ENCODE measurements at places on chromosomes 1 and 21.

GRCh38 chr21:43354666-43355065 lies 72.3 kb downstream of the SIK1 start:
- no peak for DNase-seq

DNA sequence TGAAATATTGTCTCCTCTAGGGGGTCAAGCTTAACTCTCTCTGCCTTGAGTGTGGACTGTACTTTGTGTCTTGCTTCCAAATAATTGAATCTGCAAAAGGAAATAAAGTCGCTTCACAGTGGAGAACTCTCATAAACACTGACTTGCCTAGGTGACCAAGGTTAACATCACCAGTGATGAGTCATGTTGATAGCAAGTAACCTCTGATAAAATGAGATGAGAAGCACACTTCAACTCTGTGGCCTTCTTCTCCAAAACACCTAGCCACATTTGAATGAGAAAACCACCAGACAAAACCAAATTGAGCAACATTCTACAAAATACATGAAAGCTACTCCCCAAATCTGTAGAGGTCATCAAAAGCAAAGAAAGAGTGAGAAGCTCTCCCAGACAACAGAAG lies 37.6 kb downstream of the PDE4B start:
- DNase-seq = no peak

DNA sequence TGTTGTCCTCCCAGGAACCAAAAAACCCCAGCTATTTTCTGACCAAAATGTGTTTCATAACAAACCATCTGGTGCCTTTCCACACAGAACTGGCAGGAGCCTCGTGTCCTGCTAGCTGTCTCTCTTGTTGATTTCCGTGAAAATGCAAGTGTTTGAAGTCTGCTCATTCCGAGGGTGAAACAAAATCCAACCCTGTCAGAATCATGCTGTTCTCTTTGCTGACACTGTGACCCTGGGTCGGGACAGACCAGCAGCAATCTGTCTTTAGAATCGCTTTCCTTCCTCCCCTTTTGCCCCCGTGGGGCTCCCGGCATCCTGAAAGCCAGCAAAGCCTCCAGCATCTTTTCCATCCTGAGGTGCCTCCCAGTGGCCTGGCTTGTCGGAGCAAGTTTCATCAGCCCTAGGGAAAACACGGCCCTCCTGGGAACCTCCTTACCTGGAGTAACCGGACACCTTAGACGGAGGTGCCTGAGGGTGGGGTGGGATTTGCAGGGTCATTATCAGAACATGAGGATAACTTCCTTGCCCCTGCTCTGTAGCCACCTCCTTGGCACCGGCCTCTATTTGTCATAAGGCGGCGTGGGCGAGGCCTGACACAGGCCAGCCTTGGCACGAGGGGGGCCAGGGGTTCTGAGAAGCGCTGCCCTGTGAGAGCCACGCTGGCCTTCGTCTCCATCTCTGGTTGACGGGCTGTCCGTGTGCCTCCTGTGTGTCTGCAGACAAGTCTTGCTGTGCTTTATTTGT lies 24.9 kb downstream of the LDLRAP1 start:
- no peak for DNase-seq

- no peak for DNase-seq
These were observed 3.6 kb upstream of the IL12RB2 start for GRCh38 chr1:67304023-67304422.

DNA sequence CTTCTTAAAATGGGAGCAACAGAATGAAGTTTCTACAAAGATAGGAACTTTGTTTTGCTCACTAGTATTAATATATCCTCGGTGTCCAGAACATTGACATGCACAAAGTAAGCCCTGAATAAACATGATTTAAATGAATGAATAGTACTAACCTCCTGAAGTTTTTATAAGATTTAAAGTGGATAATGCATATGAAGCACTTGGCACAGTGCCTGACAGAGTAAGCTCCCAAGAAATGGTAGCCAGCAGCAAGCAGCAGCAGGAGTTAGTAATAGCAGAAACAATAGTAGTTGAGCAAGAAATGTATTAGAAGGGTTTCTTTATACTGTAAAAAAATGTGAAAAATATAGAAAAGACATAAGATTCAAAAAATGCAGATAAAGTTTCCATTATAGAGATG lies 258.1 kb upstream of the C1orf87 start:
- DNase-seq = no peak

- DNase-seq = no peak
These were observed 92.0 kb downstream of the HLX start for GRCh38 chr1:220971221-220971620.

DNA sequence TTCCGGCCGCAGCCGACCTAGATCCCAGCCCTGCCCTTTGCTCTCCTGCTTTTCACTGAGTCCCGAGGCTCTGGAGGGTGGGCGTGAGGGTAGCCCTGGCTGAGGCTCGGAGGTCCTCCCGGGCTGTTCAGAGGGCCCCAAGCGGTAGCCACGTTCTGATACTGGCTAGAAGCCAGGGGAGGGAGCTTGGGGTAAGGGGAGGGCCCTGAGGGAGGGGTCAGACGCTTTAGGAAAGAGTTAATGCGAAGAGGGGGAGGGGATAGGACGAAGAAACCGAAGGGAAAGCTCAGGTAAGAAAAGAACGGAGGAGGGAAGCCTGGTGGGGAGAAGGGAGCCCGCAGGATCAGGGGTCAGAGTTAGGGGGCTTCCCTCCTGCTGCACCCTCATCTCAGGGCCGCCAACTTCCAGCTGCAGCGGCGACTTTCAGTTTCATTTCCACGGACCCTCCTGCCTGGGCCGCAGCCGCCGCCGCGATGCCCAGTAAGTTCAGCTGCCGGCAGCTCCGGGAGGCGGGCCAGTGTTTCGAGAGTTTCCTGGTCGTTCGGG lies at the start of gene MOV10:
MOV10 (plus strand) TSS at position 220 of the 546 bp plus-strand sequence; CDS start at position 474, 254 bp downstream.
- DNase-seq = no peak

DNA sequence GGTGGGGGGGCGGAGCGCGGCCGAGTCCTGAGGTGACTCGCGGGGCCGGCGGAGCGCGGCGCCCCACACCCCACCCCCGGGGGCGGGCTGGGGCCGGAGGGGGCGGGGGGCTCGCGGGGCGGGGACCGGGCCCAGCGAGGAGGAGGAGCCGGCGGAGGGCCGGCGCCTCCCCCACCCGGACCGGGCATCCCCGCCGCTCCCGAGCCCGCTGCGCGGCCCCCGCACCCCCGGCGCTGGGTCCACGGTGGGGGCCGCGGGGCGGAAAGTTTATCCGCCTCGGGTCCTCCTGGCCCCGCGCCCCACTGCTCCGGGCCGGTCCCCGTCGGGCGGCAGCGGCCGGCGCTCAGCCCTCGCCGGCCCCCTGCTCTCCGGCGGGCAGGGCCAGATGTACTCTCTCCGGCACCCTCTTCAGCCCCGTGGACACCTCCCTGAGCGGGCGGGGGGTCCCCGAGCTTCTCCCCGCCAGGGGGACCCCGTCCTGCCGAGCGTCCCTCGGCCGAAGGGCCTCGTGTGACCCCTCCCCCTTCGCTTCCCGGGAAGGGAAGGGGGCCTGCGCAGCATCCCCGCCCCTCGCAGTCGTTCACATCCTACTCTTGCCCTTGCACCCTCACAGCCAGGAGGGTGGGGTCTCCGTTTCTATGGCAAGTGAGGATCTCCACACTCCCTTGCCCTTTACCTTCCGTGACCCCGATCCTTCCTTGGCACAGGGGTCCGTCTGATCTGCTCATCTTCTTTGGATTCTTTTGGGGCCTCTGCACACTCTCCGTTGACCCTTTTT lies 663 bp downstream of the CAMTA1 start:
- DNase-seq = no peak

GRCh38 chr21:40282912-40283886 lies 416.0 kb downstream of the PCP4 start:
- no peak for DNase-seq

DNA sequence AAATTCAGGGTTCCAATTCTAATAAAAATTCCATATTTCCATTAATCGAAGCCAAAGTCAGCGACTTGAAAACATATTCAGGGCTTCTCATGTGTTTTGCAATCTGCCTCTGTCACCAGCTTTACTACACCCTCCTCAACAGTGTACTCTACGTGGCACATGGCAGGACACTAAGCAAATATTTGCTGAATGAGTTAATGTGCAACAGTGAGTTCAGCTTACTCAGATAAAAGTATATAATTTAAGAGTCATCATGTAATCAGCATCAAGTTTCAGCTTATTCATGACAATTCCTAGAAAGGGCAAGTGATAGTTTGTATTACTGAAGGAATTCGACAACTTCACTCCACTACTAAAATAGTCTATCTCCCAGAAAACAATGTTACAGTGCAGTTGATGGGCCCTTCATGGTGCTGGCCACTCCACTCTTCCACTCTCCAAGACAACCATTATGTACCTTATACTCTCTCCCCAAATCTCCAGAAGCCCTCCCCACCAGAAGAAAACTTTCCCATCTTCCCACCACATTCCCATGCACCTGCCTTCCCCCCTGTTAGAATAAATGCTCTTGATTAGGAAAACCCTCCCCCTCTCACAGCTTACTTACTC lies 97.3 kb downstream of the TTLL7 start:
- DNase-seq = no peak

DNA sequence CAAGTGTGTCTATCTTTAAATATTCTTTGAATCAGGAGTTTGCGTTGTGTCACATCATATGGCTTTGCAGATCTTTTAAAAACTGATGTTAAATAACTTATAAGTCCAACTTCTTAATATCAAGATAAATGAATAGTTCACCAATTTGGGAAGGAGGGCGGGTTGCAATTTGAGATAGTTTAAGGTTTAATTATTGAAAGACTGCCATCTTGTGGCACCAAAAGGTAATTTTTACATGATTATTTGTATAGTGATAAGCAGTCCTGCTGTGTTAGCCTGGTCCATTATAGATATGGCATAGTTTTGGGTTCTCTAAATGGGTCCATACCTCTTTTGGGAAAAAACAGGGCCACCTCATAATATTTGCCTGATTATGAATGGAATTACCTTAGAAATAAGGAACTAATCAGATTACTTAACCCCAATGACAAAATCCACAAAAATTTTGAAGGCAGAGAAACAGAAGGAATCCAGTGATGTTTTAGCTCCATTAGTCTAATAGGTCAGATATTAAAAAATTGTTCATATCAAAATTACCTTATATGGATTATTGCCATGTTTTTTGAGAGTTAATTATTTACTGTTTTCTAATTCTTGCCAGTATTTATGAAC lies 64.3 kb downstream of the PRKAA2 start:
- peak; percentile 11 for DNase-seq

All from retinal pigment epithelial cell (primary cell).